Activated CD4-positive, alpha-beta memory T cell treated with anti-CD3 and anti-CD28 coated beads, Interleukin-2, amount 10 ng/mL, durations not matched to agents 7 days and 5 days (primary cell): ENCODE measurements at places on chromosomes 1 and 21.

- no peak for DNase-seq
Observed at GRCh38 chr1:179023946-179024650, 1.6 kb upstream of the FAM20B start.

DNA sequence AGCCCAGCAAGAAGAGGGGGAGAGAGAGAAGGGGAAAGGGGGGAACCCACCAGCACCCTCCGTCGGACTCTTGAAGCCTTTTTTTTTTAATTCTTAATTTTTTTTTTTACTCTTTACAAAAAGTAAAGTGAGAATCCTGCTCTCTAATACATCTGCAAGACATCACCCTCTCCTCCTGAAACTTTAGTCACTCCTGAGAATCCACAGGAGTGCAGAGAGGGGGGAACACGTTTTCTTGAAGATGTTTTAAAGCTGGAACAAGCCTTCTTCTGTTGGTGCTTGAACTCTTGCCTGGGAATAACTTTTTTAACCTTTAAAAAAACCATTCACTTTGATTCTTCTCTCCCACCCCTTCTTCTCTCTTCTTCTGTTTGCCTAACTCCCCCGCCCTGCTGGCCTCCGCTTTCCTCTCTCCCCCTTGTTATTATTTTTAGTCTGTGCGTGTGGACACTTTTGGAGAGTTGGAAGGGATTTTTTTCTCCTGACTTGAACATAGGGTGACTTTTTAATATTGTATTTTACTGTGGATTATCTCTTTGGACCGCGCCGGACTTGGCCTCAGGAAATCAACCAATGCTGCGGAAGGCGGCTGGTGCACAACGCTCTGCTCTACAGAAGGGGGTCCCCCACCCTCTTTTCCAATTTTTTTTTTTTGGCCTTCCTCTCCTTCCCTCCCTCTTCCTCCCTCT lies 383 bp upstream of the PRRX1 start:
- DNase-seq, result no peak

DNA sequence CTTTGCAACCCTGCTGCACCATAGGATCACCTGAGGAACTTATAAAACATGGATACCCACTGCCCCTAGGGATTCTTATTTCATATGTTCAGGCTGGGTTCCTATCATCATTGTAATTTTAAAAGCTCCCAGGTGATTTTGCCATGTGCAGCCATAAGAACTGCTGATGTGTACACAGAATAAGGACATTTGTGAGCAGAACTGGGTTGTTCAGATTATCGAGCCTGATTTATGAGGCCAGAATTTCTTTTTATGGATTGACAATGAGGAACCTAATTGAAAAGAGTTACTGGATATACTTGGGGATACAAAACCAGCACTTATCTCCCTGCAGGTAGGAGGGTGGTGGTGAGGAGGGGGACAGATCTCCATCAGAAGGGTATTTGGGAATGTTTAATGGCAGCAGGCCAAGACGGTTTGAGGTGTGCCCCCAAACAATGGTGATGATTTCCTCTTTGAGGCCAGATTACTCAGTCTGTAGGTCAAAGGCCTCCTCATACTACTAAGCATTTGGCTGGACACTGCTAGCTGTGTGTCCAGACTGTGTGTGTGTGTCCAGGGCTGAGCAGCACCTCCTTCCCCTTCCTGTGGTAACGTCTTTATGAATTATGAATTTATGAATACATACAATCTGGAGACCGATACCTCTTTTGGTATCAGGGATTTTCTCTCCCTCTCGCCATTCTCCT lies 18.9 kb downstream of the NOS1AP start:
- no peak for DNase-seq

GRCh38 chr1:42439940-42440339 lies 15.9 kb downstream of the ZMYND12 start:
- no peak for DNase-seq

GRCh38 chr1:149962039-149962647 lies 25.5 kb upstream of the MTMR11 start:
- peak; percentile 54 for DNase-seq

DNA sequence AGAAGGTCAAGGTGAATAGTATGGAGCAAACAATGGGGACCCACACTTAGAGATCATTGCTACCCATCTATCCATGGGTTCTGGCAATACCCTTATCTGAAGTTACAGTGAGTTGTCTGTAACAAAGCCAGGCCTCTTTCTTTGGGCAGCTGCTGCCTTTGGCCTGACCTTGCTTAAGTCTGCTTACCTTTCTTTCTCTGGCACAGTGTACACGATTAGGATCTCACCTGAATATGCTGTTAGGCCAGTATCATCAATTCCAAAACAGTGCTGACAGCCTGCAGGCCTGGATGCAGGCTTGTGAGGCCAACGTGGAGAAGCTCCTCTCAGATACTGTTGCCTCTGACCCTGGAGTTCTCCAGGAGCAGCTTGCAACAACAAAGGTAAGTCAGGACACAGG lies 132.9 kb upstream of the BMP8A start:
- DNase-seq, result no peak

GRCh38 chr1:194230351-194231144 lies 1044.1 kb upstream of the B3GALT2 start:
- no peak for DNase-seq

GRCh38 chr1:41357451-41358101 lies 3.7 kb upstream of the FOXO6 start:
- peak; percentile 14 for DNase-seq

DNA sequence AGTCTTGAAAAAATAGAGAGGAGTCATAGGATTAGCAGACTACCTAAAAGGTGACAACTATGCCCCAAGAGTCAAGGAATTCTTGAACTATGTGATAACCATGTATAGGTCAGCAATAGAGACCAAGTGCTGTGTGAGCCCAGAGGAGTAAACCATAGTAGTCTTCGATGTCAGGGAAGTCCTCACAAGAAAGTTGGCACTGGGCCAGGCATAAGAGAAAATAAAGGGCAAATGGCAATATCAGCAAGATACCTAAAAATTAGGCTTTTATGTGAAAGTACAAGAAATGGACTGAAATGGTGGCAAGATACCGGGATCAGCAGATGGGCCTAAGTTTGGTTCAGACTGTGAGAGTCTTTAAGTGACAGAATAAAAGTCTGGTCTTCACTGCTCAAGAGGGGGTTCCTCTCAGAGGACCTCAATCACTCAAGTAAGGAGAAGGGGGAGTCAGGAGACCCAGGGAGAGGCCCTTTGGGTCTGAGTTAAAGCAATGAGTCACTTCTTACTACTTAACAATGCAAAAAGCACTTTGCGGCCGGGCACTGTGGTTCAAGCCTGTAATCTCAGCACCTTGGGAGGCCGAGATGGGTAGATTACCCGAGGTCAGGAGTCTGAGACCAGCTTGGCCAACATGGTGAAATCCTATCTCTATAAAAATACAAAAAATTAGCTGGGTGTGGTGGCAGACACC lies 95.0 kb downstream of the TEX35 start:
- DNase-seq, result no peak

DNA sequence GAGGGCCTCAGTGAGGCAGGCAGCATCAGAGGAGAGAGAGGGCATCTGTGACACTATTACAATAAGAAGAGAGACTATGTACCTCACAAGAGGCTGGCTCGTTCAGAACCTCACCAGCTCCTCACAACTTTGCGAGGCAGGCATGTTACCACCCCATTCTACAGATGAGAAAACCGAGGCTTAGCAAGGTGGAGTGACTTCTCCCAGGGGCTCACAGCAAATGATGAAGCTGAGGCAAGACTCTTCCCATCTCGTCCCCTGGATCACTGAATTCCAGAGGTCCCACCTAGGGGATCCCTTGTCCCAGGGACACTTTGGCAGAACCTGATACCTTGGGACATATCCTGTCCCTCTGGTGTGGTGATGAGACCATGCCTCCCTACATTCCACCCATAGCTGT lies 64.4 kb downstream of the DISP3 start:
- DNase-seq, result no peak

DNA sequence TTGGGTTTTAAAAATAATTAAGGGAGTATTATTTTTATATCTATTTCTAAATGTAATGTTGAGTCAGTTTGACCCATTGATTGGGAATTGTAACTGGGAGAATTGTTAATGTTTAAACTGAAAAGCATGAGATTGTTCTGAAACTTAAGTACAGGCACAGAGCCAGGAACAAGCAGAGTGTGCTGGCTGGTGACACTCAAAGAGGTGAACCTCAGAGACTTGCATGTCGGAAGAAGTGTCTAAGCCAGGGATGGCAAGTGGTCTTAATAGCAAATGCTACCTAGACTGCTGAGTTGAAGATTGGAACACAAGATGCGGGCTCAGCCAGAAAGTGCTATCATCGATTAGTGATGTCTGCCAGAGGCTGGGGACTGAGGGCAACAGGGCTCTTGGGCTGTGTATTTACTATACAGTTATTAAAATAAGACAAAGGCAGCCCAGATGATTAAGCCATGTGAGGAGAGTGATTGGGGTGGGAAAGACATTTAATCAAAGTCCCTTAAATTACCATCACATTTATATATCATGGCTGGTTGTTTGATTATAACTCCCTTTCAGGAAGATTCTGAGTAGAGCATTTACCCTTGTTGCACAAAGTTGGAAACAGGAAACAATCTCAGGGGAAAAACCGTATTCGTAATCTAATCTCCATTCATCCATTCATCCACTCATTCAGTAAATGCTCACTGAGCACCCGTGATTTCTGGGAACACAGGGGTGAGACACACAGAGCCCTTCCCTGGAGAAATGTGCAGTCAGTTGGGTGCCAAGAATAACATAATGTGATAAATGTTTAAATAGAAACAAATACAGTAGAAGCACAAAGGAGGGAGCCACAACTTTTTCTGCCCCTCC lies 42.8 kb downstream of the C8A start:
- no peak for DNase-seq

DNA sequence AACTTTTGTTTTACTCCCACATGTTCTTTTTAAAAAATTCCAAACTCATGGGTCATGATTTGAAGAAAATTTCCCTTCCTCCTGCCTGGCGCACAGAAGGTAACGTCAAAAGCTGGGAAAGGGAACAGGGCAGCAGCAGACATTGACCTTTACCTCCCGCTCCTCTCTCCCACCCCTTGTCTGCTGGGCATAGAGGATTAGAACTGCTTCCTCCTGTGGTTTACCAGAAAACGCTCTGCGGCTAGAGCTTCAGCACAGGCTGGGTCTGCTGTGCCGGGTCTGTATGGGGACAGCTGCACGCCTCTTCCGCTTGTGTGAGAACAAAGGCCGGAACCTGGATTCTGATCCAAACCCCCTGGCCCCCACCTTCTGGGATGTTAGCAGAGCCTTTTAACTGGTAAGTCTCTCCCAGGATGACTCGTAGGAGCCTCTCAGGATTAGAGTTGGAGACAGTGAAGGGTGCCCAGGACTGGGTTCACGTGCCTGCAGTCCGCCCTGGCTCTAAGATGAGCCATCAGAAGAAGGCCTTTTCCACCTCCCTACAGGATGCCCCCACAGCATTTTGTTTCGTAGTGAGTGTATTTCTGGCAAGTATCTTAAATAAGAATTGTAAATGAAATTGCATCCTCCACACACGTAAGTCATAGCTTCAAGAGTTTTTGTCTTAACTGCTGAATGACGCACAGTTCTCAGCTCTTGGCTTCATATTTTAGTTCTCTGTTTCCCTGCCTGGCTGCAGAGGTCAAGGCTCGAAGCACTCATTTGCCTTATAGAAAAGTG lies 5.2 kb downstream of the H6PD start:
- peak; percentile 77 for DNase-seq

DNA sequence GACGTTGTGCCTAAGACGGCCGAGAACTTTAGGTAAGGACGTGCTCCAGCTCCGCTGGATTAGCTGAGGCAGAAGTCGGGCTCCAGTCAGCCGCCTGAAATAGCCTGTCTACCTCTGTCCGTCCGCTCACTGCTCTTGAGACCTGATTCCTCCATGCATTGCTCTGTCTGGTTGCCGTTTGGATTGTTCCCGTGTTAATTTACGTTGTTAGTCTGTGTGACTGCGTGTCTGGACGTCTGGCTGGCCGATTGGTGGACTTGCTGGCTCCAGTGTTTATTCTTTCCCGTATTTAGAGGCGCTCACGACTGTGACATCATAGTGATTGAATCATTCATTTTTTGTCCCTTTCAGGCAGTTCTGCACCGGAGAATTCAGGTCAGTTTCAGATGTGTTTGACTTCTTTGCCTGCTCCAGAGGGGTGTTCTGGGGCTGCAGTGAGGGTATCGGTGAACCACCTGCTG lies 684 bp downstream of the PPIH start:
- no peak for DNase-seq

- no peak for DNase-seq
Observed at GRCh38 chr1:208475449-208475848, 231.3 kb upstream of the PLXNA2 start.
